ENCODE measurements at places on chromosomes 11 and 22.

- no peak for DNase-seq
Observed at GRCh38 chr11:27619039-27619574, 81.1 kb downstream of the BDNF start.

DNA sequence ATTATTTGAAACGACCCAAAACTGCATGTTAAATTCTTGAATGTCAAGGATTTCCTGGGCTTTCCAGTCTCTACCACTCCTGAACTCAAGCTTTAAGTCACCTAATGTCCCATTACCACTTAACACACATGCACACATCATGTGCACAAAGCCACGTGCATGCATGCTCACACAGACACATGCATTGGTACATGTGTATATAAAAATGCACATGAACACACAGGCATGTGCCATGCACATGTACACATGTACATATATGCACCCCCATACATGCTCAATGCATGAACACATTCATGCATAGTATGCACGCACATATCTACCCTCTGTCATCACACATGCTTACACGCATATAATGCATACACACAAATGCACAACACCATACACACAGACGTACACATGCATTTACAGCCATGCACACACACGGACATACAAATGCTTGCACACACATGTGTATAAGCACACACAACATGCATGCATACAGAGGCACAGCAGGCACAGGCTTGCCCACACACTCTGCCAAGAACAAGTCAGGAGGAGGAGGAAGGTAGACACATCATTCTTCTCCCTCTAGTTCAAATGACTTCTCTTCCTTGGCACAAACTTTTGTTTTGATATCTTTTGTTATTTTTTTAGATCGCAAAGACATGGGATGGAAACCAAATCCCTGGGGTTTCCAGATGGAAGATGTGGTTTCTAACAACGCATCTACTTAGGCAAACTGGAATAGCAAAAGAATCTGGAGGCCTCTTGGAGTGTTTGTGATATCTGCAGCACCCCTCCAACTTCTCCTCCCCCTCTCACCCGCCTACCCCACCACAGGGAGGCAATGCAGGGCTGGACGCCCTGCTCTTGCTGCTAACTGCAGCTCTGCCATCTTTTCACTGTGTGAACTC is 24.6 kb downstream of the RASD2 start:
- no peak for DNase-seq

DNA sequence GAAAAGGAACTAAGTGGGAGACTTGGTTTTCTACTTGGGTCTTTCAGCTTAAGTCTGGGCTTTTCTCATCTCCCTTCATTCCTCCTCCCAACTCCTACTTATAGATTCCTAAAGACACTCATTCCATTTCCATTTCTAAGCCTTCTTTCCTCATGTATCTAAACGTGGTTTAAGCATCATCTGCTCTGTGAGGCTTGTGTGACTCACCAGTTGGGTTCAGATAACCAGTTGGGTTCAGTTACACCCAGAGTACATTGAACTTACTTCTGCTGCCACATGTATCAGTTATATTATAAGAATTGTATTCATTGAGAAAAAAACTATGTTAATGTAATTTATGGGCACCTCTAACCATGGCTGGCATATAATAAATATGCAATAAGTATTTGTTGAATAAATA is 831.2 kb upstream of the CCDC90B start:
- no peak for DNase-seq

- DNase-seq, result peak; percentile 24
Observed at GRCh38 chr11:45180848-45181192, 34.4 kb downstream of the PRDM11 start.

DNA sequence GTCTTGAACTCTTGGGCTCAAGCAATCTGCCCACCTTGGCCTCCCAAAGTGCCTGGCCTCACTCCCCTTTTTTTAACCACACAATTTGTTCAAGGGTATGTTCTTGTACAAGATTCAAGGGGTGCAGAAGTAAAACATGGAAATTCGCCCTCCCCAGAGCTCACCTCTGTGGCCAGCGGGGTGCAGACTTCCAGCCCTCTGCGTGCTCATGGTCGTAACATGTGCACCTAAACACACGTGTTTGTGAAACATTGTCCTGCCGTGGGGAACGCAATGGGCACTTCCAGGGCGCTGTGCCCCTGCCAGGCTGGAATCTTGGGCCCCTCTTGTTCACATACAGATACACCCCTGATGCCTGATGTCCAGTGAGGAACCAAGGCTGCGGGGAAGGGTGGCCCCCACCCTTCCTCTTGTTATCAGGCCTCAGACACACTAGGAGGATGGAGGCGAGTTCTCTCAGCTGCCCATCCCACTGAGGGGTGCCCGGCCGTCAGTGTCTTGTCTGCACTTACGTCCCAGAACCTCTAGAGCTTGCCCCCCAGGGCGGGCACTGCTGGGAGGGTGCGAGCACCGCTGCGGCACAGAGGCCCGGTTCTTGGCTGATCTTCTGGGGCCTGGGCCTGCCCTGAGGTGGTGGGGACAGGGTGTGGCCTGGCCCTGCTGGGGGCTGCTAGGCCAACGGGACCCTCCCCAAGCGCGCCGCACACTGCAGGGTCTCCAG is 4.1 kb upstream of the EPS8L2 start:
- DNase-seq, result no peak

GRCh38 chr11:23021287-23021863 is 161.1 kb upstream of the CCDC179 start:
- no peak for DNase-seq

- DNase-seq, result no peak
Observed at GRCh38 chr11:27392278-27393114, 29.5 kb upstream of the CCDC34 start.

DNA sequence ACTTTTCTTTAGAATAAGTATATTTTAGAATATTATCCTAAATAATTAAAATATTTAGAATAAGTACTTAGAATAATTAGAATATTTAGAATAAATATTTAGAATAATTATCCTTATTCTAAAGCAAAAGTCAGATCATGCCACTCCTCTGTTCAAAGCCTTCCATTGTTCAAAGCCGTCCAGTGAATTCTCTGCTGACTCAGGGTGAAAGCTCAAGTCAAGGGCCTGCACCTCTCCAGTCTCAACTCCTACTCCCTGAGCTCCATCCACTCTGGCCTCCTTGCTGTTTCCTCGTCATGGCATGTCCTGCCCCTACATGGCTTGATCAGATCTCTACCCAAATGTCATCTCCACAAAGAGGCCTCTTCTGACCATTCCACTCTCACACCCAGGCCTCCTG is 30.0 kb downstream of the PLEKHA7 start:
- DNase-seq, result no peak

DNA sequence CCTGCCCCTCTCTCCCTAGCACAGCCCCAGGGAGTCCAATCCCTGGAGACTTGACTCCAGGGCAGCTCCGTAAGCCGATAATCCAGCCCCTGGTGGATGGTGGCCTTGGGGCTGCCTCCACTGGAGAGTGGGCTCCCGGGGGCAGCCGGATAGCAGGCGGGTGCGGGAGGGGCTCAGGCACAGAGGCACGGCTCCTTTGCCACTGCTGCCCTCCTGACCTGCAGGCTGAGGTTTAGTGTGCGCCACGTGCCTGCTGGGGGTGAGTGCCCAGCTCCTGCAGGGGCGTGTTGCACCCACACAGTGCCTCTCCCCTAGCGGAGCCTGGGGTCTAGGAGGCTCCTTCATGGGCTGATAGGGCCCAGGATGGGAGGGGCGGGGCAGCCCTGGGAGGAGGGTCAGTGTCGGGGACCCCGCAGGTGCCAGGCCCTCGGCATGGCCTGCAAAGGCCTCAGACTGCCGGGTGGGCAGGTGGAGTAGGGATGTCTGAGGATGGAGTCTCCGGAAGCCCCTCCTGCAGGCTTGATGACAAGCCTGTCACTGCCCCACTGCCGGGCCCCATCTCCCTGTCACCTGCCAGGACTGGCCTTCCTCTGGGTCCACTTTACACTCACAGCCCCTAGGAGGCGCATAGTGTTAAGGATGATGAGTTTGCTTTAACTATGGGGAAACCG is 5.6 kb downstream of the DUSP8 start:
- no peak for DNase-seq

- no peak for DNase-seq
Observed at GRCh38 chr11:118625976-118626375, 18.6 kb downstream of the PHLDB1 start.

GRCh38 chr22:19772673-19773469 is 12.3 kb downstream of the TBX1 start:
- DNase-seq, result no peak

GRCh38 chr22:47787501-47788227 is 1025.2 kb downstream of the TBC1D22A start:
- DNase-seq, result no peak

- no peak for DNase-seq
Observed at GRCh38 chr11:3202759-3203158, 15.9 kb downstream of the MRGPRG start.

GRCh38 chr11:71336996-71337754 is 84.8 kb upstream of the SHANK2 start:
- DNase-seq, result no peak

DNA sequence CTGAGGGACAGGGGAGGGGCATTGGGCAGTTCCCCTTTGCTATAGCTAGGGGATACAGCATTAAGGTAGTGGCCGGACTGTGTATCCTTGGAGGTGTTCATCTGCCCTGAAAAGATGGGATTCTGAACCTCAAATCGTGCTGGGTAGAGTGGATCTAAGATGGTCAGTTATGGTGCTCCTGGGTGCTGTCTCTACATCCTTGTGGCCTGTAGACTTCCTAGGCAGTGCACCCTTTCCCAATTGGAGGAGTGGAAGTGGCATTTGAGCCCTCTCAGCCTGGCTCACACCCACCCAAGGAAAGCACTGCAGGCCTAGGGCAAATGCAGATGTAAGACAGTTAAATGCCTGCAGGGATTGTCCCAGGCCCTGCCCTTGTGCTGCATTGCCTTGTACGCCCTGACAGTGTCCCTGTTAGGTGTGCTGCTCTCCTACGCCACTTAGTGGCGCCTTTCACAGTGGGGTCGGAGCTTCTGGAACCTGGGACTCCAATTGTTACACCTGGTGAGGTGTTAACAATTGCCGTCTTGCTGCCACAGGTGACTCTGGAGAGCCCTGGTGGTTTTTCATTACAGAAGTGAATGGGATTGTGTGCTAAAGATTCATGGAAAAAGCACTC is 35.0 kb downstream of the PPFIBP2 start:
- DNase-seq, result no peak

DNA sequence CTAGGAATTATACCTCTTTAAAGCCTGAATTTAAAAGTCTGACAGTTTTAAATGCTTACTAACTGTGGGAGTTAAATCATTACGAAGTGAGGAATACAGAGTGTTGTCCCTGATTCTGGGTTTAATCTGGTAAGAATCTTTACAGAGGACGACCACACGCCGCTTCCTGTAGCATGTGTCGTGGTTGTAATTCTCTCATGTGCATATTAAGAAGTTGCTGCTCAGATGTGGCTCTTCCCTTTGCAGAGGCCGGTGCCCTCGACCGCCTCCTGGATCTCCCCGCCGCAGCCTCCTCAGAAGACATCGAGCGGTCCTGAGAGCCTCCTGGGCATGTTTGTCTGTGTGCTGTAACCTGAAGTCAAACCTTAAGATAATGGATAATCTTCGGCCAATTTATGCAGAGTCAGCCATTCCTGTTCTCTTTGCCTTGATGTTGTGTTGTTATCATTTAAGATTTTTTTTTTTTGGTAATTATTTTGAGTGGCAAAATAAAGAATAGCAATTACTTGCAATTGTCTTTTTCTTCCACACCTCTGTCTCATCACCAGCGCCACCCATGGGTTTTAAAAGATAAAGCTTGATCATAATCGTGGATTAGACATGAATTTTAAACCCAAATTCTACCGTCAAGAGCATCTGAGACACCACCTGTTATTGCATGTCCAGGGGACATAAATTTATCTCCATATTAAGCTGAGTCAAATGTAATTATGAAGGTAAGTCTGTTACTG is 6.5 kb downstream of the GAL start:
- peak; percentile 56 for DNase-seq

- DNase-seq, result peak; percentile 24
Observed at GRCh38 chr22:19874307-19875060, 19.8 kb upstream of the GNB1L start.

DNA sequence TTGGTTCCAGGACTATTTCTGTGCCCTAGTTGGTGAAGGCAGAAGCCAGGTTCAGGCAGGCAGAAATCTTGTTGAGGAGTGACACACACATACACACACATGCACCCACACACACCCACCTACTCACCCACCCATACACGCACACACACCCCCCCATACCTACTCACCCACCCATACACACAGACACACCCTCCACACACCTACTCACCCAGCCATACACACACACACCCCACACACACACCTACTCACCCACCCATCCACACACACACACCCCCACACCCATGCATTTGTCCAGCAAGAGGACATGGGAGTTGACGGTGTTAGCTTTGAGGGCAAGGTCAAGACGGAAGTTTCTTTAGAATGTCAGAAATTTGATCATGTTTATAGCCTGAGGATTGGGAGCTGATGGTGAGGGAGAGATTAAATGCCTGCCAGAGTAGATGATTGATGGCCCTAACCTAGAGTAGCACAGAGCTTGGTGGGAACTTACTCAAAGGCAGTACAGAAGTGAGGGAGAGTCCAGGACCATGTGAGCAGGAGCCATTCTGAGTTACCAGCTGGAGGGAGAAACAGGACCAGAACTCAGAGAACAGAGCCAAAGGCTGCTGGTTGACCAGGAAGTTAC is 68.9 kb downstream of the CYB5R2 start:
- DNase-seq, result no peak

DNA sequence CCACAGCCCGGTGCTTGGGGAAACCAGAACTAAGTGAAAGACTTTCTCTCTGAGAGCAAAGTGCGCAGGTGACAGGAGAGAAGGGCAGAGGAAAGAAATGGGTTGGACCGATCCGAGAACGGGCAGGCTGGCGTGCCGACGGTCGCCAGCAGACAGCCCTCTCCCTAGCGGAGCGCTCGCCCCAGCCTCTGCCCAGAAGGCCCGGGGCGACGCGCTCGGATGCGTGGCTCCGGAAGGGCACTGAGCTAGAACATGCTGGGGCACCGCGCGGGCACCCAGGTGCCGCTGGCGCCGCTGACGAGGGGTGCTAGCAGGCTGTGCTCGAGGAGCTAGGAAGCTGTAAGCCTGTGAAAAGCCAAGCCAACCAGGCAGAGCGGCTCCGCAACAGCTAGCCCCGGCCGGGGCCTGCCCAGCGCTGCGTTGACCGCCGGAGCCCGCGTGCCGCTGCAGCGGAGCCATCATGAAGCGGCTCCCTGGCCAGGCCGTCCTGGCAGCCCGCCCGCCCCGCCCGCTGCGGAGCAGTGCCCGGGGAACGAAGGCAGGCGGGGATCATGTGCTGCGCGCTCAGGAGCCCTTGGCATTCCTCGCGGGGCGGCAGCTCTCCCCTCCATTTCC is 22.1 kb upstream of the RRAS2 start:
- DNase-seq, result peak; percentile 38

DNA sequence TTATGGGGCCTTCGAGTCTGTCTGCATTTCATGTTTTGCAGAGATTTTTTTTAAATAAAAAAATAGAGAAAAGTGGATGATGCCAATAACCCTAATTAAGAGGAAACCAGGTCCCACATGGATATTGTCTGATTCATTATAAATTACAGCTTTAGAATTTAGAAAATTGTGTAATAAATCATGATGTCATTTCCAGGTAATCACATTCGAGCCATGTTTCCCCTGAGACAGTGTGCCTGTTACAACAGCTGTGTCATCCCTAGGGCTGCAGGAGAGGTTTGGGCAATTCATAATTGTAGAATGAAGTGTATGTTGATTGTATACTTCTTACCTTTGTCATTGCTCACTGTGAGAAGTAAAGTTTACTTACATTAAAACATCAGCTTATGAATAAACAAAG is 38.3 kb downstream of the NCAM1 start:
- no peak for DNase-seq
